ENCODE measurements at places on chromosomes 2 and 18.

DNA sequence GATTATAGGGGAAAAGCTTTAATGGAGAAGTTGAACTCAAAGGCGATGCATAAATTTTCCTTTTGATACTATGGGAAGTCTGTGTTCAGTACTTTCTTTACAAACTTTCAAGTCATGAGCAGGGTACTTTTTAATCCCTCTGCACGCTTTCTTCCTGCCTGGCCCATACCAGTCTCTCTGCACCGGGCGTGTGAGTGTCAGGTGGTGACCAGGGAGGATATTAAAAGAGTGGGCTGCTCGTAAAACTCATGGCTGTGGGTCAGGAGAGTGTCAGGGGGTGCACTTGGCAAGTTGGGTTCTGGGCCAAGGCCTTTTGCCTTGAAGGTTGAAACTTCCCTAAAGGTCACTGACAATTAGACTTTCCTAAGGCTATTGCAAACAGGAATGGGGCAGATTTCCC, 367.8 kb downstream of the GPD2 start:
- DNase-seq, result no peak

DNA sequence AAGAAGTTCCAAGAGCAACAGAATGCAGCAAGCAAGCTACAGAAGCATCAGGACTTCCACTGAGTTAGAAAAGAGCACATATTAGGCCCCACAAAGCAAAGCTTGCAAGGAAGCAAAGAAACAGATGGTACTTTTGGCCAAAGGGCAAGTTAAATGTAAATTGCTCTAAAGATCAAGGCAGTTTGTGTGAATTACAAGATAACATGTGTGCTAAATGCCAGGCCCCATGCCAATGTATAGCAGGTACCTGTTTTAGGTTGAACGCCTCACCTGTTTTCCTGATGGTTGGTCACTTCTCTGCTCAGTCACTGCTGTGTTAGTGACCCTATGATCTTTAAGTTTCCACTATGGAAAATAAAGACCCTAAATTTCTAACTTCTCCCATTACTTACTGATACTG, 606.5 kb upstream of the GYPC start:
- no peak for DNase-seq

DNA sequence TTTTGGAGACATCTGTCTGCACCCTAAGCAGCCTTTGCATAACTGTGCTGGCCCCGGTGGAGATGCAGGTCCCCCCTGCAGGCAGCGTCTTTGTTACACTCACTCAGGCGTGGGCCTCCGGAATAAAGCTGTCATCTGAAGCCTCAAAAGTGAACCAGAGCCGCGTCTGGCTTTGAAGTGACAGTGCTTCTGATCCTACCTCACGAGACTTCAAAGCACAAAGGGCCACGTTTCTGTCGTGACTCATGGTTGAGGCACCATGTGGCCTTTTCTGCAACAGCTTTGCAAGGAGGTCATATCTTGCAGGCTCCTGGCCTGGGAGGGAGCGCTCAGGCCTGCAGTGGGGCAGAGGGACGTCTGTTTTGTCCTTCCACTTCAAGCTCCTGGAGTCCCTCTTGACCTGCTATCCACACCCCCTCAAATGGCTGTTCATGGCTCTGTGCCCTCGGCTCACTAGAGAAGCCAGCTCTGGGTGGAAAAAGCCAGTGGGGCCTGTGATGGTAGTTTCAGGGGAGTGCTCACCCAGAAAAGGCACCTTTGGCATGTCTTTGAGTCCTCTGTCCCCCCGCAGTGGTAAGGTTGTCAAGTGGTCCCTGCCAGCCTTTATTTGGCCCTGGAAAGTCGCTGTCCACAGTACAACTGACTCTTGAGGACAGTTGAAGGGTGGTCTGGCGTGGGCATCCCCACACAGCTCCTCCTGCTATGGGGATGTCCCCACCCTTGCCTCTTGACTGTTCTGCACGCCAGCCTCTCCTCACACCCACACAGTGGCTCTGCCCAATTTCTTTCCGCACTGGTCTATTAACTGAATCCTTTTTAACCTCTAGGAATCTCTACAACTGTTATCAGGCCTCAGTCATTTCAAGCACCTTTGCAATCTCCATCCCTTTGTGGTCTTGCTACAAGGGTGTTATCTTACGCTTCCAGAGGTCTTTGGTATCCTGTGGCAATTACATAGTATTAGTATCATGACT, 19.3 kb downstream of the GPR55 start:
- peak; percentile 67 for DNase-seq

- DNase-seq, result no peak
Measured at GRCh38 chr2:136920652-136921333, 155.4 kb downstream of the THSD7B start.

DNA sequence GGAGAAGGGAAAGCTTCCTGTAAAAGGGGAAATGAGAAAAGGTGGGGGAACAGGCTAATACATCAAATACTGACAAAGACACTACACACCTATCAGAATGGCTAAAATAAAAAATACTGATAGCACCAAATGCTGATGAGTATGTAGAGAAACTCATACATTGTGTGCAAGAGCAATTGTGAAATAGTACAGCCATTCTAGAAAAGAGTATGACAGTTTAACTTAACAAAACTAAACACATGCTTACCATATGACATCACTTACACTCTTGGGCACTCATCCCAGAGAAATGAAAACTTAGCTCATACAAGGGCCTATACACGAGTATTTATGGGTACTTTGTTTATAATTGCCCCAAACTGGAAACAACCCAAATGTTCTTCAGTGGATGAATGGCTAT, 53.4 kb downstream of the ZNF638 start:
- no peak for DNase-seq

- DNase-seq, result no peak
Measured at GRCh38 chr2:102279391-102279735, 32.0 kb upstream of the IL1RL1 start.

DNA sequence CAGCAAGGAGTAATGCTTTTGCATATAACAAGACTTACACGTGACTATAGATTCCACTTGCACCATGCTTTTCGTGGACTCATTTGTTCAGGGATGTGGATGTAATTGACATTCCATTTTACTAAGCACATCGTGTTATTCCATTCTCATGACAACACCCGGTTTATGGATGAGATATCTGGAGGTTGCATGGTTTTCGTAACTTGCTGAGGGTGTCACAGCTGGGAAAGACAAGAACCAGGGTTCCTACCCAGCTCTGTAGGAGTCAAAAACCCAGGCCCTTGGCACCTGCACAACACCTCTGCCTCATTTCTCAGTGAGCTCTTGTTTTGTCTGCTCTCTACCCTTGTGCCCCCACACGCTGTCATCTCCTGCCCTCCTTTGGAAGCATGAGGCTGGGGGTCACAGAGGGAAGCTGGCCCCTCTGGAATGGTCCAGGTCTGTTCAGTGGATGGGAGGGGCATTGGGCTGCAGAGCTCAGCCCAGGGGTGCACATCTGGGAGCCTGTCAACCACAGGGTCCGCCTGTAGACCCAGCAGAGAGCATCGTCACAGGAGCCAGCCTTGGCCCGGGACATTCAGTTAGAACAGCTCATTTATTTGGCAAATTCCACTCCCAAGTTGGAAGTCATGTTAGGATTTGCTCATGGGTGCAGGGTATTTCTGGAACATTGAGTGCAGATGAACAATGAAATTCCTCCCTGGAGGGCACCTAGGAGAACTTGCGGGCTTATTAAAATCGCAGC, 120.1 kb upstream of the TWIST2 start:
- DNase-seq, result no peak

DNA sequence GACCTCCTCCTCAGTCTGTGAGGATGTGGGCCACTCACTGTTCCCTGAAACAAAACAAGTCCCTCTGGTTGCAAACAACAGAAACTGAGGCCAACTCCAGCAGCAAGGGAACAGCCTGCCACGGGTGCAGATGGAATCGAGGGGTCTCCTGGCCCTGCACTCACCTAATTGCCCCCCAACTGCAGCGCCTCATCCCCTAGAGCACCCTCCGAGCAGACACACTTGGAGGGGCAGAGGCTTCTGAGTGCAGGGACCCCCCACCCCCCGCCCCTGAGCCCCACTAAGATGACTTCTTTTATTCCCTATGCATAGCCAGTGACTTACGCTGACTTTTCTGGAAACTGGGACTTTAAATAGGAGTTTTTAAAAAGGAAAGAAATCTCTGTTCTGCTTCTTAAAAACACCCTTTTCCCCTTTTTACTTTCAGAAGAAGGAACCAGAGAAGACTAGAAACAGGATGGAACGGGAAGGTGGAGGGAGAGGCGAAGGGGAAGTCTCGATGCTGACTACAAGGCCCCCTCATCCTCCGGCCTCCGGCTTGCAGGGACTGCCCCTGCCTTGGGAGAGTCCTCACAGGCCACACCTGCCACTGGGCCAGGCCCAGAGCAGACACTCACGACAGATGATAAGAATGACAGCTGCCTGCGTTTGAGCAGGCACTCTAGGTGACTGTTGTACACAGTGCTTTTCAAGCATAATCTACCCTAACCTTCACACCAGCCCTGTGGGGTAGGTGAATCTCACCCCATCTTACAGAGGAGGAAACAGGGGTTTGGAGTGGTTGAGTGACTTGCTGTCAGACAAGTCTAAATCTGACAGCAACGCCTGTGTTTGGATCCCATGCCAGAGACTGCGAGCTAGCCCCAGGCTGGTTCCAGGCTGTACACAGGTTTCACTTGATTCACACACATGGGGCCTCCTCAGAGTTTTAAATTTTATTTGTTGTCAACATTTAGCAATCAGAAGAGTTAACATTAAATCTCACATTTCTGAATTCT, 28.2 kb upstream of the BIN1 start:
- no peak for DNase-seq

DNA sequence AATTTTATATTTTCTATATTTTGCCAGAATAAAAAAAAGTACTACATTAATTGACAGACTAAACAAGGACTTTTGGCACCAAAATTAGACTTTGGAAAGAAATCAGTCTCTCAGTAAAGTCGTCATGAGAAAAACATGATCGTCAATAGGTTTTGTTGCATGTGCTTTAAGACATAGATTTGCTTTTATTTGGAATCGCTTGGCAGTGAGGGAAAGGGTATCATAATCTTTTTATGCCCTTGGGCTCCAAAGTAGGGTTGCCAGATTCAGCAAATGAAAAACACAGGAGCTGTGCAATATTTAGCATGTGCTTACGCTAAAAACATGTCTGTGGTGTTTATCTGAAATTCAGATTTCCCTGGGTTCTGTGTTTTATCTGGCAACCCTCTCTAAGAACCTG, 177.6 kb downstream of the LAMA1 start:
- DNase-seq, result no peak

DNA sequence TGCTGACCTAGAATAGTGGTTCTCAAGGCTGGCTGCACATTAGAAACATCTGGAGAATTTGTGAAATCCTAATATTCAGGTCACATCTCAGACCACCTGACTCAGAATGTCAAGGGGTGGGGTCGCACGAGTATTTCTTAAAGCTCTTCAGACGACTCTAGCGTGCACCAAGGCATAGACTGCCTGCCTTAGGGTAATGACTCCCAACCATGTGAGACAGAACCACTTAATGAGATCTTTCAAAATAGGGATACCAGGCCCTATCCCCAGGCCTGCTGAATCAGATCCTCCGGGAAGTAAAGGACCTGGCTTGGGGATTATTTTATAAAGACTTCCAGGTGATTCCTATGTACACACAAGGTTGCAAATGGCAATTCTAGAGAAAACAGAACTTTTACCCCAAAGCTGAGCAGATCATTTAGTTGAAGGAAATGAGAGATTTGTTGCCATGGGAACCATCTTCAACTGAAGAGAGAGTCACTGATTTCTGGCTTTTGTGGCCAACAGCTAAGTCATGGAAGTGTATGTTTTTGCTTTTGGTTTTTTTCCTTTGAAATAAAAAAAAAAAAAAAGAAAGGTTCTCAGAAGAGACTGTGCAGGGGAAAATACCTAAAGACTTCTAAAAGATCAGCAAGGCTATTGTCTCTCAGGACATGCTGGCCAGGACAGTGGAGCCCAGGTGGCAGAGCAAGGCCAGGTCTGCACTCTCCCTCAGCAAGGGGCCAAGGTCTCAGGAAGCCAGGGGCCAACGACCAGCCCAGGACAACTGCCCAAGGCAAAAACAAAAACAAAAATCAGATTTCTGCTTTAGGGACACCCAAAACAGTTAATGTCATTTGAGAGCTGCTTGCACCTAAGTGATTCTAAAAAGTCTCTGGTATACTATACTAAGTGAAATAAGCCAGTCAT, 15.3 kb upstream of the LOXHD1 start:
- no peak for DNase-seq

- no peak for DNase-seq
Measured at GRCh38 chr18:48422947-48423378, 13.8 kb upstream of the ZBTB7C start.

GRCh38 chr2:178327516-178327915, 123.5 kb downstream of the PRKRA start:
- no peak for DNase-seq

DNA sequence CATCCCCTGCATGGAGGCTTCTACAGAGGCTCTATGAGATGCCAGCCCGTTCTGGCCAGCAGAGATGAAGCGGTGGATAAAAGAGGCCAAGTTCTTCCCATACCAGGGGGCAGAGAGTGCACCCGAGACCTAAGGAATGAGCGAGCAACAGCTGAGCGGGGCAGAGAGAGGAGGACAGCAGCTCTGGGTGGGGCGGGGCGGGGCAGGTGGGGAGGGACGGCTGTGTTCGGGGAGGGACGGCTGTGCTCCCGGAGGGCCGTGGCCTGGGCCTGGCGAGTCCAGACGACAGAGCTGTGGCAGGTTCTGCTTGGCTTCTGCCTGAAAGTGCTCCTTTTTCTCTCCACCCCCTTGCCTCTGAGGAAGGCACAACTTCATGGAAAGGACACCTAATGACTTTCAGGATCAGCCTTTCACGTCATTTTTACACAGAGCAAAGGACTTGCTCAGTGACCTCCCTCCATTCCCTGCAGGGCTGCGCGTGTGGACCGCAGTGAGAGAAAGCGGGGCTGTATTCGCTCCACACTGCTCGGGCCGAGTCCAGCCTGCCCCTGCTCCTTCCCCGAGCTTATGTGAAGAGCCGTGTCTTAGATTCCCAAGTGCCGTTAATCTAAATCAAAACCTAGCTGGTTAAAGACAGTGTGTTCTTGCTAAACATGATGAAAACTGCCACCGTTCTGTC, 232.9 kb downstream of the HDAC4 start:
- no peak for DNase-seq

DNA sequence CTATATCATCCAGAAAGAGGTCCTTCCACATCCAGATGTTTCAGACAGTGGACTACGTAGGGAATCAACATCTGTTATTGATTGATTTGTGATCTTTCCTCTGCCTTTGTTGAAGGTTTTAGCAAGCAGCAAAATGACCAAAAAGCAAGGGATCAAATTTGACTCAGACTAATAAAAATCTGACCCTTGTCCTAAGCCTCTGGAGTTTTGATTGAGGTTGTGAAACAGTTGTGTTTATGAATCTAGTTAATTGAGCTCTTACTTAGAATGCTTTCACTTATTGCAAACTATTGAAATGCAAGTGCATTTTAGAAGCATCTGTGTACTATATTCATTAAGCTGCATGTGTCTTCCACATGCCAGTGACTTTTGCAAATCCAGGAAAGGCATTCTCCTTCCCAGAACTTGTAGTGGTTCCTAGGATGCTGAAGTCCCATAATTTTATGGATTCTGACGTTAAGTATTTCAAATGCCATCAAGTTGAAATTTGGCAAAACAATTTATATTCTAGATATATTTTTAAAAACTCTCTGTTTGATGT, 116.0 kb downstream of the MTX2 start:
- no peak for DNase-seq

- DNase-seq, result no peak
Measured at GRCh38 chr18:35610089-35610488, 28.5 kb downstream of the GALNT1 start.

All from stimulated activated CD4-positive, alpha-beta T cell treated with anti-CD3 and anti-CD28 coated beads, TNF-alpha, amount 100 ng/mL, for 1 hour (primary cell).